ENCODE measurements at places on chromosomes 11 and 22.

- DNase-seq = no peak
Measured at GRCh38 chr22:20514658-20515406, 7.4 kb downstream of the MED15 start.

GRCh38 chr11:34318111-34319037 lies 39.4 kb downstream of the ABTB2 start:
- no peak for DNase-seq

DNA sequence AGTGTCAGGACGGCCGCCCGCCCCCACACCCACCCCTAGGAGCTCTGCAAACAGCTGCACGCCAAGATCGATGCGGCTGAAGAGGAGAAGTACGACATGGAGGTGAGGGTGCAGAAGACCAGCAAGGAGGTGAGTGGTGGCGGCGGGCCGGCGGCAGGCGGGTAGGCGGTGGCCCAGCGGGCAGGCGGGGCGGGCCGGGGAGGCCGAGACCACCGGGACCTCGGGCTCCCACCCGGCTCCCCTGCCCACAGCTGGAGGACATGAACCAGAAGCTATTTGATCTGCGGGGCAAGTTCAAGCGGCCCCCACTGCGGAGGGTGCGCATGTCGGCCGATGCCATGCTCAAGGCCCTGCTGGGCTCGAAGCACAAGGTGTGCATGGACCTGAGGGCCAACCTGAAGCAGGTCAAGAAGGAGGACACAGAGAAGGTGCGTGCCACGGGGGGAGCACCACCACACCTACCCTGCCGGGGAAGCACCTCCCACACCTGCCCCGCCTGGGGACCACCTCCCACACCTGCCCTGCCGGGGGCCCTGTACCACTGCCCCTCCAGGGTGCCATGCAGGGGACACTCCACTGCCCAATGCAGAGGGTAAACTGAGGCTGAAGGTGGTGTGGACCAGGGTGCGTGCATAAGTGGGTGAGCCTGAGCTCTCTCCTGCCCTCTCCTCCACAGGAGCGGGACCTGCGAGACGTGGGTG lies 2.1 kb downstream of the TNNI2 start:
- no peak for DNase-seq

GRCh38 chr11:11380883-11381282 lies 27.8 kb upstream of the CSNK2A3 start:
- no peak for DNase-seq

DNA sequence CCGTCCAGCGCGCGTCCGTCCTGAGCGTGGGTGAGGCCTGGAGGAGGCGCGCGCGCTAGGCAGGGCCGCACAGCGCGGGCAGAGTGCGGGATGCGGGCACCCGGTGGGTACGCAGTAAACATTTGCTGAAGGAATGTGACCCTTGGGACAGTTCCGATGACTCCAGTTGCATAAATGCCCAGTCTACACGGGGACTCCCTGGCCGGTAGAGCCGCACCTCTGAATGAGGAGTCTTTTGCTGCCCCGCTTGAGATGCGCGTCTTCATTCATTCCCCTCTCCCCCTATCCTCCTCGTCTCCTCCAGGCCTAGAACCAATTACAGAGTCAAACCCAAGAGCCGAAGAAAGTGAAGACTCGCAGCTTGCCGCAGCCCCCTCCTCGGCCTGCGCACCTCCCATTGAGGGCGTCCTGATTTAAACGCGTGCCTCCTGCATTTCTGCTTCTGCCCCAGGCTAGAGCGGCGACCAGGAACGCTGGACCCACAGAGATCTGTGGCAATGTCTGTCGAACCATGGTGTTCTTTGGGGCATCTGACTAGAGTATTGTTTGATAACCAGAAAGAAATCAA lies 729 bp upstream of the CHKB start:
- DNase-seq = no peak

DNA sequence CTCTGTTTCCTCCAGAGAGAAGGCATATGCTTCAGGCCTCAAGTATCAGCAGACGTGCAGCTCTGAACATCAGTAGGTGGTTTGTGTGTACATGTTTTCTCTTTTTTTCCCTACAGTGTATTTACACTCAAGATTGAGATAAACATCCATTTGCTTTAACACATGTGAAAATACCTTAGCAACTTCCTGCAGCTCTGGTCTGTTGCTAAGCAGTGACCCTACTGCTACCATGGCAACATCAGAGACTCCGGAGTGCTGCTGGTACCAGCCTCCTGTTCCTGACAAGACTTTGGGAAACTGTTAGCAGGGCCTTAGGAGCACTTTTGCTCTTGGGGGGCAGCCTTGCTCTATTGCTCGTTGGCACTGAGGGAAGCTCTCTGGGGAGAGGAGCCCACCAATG lies 221.2 kb upstream of the PLET1 start:
- DNase-seq = peak; percentile 22

DNA sequence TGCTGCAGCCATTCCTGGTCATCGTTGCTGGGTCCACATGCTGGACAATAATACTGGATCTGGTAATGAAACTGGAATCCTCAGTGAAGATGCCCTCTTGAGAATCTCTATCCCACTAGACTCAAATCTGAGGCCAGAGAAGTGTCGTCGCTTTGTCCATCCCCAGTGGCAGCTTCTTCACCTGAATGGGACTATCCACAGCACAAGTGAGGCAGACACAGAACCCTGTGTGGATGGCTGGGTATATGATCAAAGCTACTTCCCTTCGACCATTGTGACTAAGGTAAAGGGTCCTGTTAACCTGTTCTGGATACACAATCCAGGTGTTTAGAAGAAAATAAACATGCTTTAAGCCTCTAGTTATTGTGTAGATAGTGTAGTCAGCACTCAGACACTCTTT lies 46.9 kb upstream of the SLC22A25 start:
- no peak for DNase-seq

- no peak for DNase-seq
Measured at GRCh38 chr11:11574373-11575287, 47.2 kb downstream of the GALNT18 start.

- no peak for DNase-seq
Measured at GRCh38 chr11:17371614-17372013, 16.8 kb downstream of the KCNJ11 start.

GRCh38 chr11:36292311-36292722 lies 3.1 kb upstream of the COMMD9 start:
- no peak for DNase-seq

DNA sequence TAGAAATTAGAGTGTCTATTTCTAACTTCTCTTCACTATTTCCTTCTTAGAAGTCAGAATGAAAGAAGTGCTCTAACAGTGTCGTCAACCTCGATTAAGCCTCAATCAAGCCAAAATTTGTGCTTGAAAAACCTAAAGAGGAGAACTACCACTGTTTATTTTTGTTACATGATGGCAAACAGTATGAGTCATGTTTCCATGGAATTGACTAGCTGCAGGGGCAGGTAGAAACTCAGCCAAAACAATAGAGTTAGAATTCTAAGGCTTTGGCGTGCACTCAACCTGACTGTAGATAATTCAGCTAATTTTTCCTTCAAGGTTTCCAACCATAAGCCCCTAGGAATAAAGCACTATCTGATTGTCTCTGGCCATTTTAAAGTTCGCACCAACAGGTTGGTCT lies 415.9 kb downstream of the ETS1 start:
- no peak for DNase-seq

DNA sequence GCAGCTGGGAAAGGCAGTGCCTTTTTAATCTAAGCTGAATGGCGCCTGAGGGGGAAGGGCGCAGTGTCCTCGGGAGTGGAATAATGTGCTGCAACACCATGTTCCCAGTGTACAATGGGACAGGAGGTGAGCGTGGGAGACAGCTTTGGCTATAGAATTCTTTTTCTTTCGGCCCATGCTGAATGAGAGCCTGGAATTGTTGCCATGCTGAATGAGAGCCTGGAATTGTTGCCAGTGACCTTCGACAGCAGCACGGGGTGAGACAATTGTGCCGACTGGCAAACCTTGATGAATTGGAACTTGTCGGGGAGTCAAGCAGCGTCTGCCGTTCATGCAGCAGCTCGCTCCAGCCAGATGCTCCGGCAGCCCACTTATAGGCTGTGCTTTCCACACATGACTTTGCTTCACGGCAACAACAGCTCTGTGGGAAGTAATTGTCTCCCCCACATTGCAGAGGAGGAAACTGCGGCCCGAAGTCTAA lies 141.4 kb upstream of the E2F8 start:
- peak; percentile 52 for DNase-seq

DNA sequence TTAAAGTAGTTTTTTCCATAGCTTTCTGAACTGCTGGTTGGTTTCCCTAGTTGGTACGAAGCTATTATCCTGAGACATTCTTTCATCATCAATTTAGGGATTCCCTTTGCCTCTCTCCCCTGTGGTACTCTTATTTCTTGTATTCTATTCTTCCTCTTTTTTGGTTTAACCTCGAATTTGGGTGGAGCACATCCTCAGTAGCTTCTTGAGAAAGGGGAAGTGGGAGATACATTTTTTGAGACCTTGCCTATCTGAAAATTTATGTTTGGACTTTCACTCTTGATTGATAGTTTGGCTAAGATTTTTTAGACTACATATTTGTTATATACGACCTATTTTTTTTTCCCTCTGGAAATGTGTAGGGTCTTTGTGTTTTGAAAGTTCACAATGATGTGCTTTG lies 121.7 kb upstream of the ZBED5 start:
- DNase-seq = no peak
